ENCODE measurements at places on chromosomes 6 and 20. TPM values are rescaled to one million over a fixed set of nuclear protein-coding genes. Genes with fewer than 3 reads are reported as not detected.

DNA sequence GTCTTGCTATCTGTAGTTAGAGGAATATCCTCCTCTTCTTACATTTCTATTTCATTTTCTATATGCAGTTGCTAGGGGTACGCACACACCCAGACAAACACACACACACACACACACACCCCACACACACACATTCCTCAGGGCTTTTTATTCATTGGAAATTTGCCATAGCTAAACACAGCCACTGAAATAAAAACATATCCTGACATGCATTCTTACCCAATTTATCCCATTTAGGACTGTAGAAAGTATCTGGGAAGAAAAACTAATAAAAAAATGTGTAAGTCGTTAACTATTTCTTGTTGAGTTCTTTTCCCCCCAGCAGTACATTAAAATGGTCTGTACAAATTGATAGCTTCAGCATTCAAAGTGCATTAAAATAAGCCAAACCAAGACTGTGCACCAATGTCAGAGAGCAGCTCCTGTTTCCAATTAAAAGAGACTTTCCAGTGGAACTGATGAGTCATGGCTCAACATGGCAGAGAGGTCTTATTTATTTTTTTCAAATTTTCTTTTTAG, 357.9 kb upstream of the AGPAT4 start:
- peak; percentile 76 for DNase-seq

DNA sequence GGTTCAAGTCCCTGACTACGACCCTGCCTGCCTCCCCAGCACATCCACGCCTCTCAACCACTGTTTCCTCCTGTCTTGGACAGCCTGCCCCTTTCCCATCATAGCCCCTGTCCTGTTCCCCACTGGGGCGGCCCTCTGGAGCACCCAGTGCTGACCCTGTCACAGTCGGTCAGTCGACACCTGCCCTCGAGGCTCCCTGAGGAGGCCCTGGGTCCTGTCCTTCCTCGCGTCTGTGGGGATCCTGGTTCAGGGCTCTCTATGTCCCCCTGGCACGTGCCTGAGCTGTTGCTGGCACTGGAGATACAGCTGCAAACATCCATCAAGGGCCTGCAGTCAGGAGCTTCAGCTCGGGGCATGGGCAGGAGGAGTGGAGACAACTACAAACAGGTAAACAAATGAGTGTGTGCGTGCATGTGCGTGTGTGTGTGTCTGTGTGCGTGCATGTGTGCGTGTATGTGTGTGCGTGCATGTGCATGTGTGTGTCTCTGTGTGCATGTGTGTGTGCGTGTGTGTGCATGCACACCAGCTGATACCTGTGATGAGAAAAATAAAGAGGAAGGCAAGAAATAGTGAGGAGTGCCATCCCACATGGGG, 132.8 kb downstream of the PHACTR3 start:
- DNase-seq, result no peak

DNA sequence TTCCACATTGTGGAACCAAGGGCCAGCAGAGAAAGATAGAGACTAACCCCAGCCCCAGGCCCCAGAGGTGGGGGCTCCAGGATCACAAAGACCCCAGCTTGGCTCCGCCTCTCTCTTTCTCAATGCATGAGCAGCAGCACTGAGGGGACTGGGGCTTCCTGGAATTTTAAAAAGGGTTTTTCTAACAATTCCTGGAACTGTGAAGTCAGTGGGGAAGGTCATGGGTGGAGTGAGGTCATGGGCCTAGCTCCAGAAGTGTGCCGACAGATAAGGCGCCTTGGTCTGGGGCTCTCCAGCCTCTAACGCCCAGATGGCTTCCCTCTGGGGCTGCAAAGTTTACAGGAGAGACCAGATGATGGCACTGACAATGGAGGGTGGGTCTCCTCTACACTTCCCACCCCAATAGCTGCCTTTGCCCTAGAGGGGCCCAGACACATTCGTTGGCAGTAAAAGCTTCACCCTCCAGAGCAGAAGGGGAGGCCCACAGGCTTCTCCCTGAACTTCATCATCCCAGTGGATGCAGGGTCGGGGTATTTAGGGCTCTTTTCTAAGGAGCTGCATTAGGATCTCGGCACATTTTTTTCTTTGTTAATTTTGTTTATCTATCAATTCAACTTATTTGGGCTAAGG, 46.9 kb upstream of the CD93 start:
- peak; percentile 55 for DNase-seq

DNA sequence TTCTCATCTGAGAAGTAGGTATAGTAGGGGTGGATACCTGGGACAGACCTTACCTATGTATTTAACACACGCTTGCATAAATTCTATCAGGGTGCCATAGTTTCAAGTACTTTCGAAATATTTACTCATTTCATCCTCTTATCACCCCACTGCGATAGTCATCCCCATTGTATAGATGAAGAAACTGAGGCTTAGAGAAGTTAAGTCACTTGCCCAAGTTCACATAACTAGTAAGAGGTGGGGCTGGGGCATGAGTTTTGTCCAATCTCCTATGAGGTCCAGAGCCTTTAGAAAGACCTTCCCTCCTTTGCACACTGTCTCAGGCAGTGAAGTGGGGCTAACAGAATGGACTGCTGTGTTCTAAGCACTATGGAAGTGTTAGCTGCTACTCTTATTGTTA, 6.2 kb downstream of the TULP1 start:
- DNase-seq, result no peak

GRCh38 chr6:105894556-105894955, 191.6 kb upstream of the PRDM1 start:
- no peak for DNase-seq

GRCh38 chr20:21053002-21053762, 53.0 kb downstream of the LINC00237 start:
- DNase-seq, result no peak

GRCh38 chr6:71028877-71029252, 72.0 kb upstream of the B3GAT2 start:
- no peak for DNase-seq

GRCh38 chr6:137172734-137173431, 561 bp downstream of the IL22RA2 start:
- no peak for DNase-seq

DNA sequence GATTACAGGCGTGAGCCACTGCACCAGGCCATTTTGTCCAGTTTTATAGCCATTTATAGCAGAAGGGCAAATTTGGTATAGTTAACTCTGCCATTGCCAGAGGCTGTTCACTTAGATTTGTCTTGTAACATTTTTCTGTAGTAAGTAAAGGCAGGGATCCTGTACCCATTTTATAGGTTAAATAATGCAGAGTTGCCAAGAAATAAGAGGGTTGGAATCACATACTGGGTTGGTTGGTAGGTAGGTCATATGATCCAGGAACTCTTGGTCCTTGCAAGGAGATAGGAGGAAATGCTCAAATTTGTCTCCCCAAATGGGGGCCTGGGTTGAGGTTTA, 68.1 kb downstream of the SHLD1 start:
- DNase-seq, result no peak

GRCh38 chr20:57882451-57883161, 172.8 kb upstream of the PMEPA1 start:
- DNase-seq, result peak; percentile 29

GRCh38 chr6:89314692-89315091, 407 bp downstream of the GABRR2 start:
- DNase-seq, result no peak

DNA sequence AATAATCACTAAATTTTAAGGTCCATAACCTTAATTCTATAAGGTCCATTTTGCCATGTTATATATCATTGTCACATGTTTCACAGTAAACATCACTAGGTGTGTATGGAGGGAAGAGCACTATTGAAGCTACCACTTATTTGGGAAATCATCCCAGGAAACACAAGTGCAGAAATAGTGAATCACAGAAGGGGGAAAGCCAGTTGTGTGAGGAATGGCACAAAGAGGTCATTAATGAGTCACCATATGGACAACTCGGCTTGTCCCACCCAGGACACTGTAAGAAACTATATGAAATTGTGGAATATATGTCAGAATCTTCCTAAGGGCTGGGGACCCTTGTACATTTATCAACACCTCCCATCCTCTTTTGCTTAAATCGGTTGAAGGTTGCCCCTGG, 13.7 kb downstream of the BTN3A1 start:
- no peak for DNase-seq

GRCh38 chr6:121873595-121873994, 438.1 kb downstream of the GJA1 start:
- no peak for DNase-seq

DNA sequence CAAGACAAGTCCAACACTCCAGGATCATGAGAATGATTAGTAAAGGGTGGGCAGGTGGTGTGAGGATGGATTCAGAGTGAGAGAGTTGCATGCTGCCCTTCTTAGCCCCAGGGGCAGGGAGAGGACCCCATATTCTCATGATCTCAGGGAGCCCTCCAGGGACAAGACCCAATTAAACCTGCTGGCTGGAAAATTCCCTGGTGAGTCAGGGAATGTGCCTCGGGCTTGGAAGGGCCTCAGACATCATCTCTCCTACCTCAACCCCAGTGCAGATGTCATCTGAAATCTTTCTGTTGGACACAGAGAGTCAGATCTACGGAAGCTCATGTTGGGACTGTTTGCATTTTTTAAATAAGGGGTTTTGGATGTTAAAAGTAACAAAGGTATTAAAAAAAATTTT, 9.2 kb upstream of the SIRPD start:
- no peak for DNase-seq

DNA sequence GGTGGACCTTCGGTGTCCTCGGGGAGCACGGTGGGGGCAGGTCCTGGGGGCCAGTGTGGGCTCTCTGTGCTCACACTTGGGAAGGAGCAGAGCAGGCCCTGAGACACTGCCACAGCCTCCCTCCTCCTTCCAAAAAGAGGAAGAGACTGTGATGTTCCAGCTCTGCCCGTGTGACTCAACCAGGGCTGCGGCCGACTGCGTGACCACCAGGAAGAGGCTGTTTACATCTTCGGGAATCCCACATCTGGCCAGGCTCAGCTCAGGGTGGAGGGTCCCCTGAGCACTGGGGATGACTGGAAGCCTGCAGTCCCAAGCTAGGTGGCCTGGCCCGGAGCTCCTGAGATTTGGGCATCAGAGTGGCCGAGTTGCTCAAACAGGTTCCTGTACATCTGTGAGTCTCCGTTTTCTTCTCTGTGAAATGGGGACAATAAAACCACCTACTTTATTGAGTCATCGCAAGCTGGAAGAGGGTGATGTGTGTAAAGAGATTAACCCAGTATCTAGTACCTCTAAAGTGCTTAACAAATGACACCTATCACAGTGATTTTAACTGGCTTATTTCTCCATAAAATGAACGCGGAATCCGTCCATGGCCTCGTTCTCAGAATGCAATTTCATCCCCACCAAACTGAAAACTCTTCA, 242.1 kb downstream of the DLL1 start:
- DNase-seq, result no peak

DNA sequence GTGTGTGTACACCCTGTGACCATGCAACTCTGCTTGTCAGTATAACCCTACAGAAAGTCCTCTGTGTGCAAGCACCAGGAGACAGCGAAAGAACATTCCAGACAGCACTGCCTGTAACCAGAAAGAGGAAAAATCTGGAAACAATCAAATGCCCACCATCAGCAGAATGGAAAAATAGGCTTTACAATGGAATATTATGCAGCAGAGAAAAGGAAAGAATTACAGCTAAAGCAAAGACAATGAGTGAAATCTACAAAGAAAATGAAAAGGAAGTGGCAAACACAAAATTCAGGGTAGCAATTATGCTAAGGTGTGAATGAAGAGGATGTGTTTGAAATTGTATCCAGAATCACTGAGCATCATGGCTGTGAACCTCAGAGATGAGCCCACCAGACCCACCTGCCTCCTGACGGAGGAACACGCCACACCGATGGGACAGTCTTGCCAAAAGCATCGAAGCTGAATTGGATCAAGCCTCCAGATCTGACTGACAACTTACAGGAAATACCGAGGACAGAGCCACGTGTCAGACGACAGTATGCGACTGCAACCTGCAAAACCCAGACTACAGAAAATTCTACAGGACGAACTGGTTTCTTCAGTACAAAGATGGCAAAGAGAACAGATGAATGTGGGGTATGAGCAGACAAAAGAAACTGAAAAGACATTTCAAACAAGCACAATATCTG, 133.2 kb downstream of the NFATC2 start:
- no peak for DNase-seq

The KCNK16 gene
- total RNA-seq, result not detected

The TFAP2B gene
- 1.4 TPM for total RNA-seq

The NKX2-2 gene
- total RNA-seq, result 1.4 TPM

The SEL1L2 gene
- 13.7 TPM for total RNA-seq

Measured in umbilical cord (tissue), 2 donors.